Activated CD4-positive, alpha-beta T cell treated with anti-CD3 and anti-CD28 coated beads, Interleukin-2, amount 10 ng/mL, durations not matched to agents 7 days and 5 days (primary cell): ENCODE measurements at places on chromosomes 5 and 9. TPM values are rescaled to one million over a fixed set of nuclear protein-coding genes. Genes with fewer than 3 reads are reported as not detected.

GRCh38 chr9:94212531-94212930 is 46.6 kb upstream of the ZNF169 start:
- DNase-seq, result no peak

- DNase-seq, result no peak
Measured at GRCh38 chr9:16771356-16771755, 99.1 kb downstream of the BNC2 start.

- no peak for DNase-seq
Measured at GRCh38 chr5:28397502-28397941, 1359.1 kb upstream of the CDH9 start.

GRCh38 chr9:27261517-27262211 is 35.3 kb downstream of the EQTN start:
- DNase-seq, result no peak

DNA sequence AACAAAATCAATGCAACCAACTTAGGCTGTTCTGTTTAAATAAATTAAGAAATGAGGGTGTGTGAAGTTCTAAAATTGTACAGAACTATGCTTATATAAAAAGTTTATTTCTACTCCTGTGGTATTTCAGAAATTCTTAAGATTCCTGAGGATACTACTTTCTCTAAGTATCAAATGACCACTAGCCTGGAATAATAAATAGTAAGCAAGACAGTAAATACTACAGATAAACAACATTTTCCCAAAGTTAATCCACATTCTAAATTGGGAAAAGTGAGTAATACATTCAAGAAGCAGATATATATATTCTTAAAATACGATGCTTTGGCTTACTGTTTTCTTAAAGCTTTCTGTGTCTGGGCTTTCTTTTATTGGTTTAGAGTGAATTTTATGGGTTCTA is 29.5 kb downstream of the CCNH start:
- no peak for DNase-seq

- DNase-seq, result no peak
Measured at GRCh38 chr9:131480258-131480657, 22.5 kb upstream of the POMT1 start.

Gene NIM1K
- total RNA-seq, result 0.75 TPM

Gene PLCXD3
- not detected for total RNA-seq

Gene SPTLC1
- 51.2 TPM for total RNA-seq

Gene FCHO2
- total RNA-seq, result 0.57 TPM

Gene PAEP
- total RNA-seq, result not detected

Gene DBH
- total RNA-seq, result not detected

Gene PCAT7
- total RNA-seq, result not detected

Gene PCDHB4
- not detected for total RNA-seq
